ENCODE measurements at places on chromosomes 2 and 18.

- DNase-seq = no peak
Measured at GRCh38 chr2:58572731-58573130, 331.6 kb upstream of the FANCL start.

- DNase-seq = no peak
Measured at GRCh38 chr2:236120141-236120601, 48.0 kb downstream of the GBX2 start.

DNA sequence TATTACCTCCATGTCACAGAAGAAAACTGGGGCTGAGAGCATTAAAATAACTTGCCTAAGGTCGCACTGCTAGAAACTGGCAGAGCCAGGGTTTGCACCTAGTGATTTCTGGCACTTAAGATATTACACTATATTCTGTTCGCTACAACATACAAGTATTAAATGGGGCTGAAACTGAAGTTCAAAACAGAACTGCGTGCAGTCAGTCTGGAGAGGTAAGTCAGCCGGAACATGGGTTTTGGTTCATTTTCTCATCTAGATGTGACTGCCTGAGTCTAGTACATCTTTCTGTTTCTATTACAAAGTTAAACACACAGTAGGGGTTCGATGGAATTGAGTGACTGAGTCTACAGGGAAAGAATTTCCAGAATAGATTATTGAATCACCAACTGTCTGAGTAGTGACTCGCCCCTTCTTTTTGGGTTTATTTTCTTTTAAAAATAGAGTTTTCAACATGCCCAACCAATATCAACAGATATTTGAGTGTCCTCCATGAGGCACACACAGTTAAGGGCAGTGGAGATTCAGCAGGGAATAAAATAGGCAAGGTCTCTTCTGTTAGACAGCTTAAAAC lies 150.8 kb downstream of the RNF152 start:
- no peak for DNase-seq

GRCh38 chr2:11781602-11782001 lies 35.2 kb downstream of the LPIN1 start:
- no peak for DNase-seq

- no peak for DNase-seq
Measured at GRCh38 chr2:230665263-230665691, 47.4 kb upstream of the CAB39 start.

DNA sequence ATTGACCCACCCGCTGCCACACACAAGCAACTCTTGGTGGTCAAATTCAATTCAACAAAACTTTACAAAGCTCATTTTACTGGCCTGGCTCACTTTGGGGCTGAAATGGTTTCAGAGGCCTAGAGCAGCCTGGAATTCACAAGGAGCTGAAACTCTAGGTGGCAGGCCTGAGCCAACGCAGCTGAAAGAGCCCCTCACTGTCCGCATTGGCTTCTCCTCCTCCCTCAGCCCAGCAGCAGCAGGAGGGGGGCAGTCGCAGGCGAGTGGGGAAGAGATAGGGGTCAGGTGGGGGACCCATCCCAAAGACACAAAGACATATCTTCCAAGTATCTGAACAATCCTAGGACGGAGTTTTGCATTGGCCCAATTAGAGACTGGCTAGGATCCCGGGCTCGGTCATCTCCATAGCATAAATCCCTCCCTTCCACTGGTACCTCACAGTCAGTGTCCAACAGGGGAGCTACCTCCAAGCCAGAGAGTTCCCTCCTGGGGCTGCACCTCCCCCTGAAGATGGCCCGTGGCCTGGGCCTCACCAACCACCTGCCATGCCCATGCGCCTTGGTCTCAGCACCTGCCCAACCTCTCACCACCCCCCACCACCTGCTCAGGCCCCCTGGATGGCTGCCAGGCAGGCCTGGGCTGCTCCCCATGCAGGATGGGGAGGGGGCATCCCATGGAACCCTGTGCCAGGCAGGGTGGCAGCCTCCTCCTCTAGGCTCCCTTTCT lies 113.4 kb downstream of the ZBTB7C start:
- DNase-seq = peak; percentile 77

GRCh38 chr2:234611209-234611608 lies 114.3 kb upstream of the ARL4C start:
- DNase-seq = no peak

GRCh38 chr2:200090683-200091082 lies 135.3 kb downstream of the MAIP1 start:
- DNase-seq = no peak

DNA sequence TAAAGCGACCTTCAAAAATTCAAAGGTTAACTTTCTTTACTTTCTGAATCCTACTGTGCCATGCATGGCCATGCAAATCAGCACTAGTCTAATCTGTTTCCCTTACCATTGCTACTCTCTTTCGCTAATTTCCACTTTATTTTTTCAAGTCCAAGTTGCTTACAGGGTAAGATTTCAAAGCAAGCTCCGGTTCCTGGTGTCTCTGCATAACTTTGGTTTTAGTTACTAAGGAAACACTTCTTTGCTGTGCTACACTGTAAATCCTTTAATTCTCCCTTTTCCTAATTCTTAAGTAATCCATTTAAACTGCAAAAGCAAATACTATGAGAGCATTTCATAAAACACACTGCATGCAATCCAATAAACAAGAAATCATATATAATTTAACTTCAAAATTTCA lies 383.5 kb upstream of the LYPD1 start:
- no peak for DNase-seq

DNA sequence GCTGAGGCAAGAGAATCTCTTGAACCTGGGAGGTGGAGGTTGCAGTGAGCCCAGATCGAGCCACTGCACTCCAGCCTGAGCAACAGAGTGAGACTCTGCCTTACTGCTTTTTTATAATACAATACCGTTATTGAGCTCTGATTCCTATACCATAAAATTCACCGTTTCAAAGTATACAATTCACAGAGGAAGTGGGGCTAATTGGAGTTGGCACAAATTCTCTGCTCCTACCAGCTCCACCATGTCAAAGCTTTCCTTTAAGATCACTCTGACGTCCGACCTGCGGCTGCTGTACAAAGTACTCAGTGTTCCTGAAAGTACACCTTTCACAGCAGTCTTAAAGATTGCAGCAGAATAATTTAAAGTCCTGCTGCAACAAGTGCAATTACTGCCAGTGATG lies 29.6 kb upstream of the CYBRD1 start:
- no peak for DNase-seq

DNA sequence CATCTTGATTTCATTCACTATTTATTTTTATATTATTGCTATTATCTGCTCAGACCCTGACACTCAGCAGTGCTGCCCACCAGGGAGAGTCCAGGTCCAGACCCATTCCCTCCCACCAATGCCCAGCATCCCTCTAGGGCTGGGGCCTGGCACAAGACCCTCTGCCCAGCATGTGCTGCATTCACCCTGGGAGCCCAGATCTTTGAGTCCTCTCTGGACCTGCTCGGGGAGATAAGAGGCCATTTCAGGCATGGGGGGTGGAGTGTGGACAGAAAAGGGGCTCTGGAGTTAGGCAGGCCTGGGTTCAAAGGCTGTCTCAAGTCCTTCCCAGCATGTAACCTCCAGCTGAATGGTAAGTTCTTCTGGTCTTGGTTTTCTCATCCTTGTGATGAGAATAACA lies 209.6 kb downstream of the CYP26B1 start:
- DNase-seq = peak; percentile 8

- no peak for DNase-seq
Measured at GRCh38 chr2:236715491-236715961, 145.9 kb downstream of the ACKR3 start.

GRCh38 chr2:143521396-143521795 lies 392.2 kb downstream of the ARHGAP15 start:
- no peak for DNase-seq

DNA sequence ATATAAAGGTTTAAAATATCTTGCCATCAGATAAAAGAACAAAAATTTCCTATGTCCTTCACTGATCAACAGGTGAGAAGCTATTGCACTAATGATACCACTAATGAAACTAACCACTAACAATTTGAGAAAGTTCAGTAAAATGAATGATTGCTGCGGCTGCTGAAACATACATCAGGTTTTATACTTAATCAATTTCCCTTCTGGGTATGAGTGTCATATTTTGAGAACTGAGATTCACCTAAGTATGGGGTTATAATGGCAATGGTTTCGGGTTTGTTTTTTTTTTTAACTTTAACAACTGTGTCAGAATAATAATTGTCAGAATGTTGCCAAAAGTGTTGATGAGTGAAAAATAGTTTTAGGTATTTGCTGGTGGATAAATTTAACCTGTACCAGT lies 151.3 kb upstream of the SLC39A10 start:
- DNase-seq = no peak

DNA sequence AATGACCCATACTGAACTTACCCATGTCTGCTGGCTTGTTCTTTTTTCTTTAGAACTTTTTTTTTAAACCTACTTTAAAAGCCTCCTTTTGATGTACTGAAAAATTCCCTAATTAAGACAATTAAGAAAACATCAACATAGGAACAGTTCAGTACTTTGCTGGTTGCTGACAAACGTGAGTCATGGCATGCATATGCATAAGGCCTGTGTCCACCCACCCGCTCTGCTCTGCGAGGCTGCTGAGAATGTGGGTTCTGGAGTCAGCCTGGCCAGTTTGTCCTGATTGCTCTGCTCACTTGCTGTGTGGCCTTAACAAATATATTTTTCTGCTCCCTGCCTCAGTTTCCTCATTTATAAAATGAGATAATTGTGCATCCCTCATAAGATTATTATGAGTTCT lies 27.3 kb downstream of the LAMA3 start:
- peak; percentile 66 for DNase-seq

- no peak for DNase-seq
Measured at GRCh38 chr2:44510246-44510645, 148.5 kb downstream of the CAMKMT start.

GRCh38 chr18:2903006-2903405 lies 56.2 kb downstream of the EMILIN2 start:
- DNase-seq = no peak

DNA sequence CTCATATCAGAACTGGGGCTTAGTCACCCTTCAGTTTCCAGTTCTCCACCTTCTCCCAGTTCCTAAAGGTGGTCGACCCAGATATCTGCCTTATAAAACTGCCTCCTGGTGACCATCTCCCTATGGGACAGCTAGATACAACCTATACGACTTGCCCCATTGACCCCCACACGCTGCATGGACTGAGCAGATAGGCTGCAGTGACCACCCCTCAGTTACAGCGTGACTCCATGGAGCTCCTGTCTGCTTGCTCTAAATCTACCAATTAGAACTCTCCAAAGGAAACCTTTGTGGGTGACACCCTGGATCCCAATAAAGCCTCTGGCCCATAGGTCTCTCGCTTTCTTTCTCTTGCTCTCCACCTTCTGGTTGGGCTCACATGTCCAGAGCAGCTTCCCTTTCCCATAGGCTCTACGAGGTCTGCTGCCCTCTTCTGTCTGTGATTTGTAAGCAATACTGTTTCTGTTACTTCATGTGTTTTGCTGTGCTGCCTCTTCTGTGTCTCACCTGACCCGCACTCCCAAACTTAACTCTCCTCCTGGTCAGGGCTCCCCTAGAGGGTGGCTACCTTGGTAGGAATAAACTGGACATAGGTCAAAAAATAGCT lies 971.3 kb upstream of the FAM98A start:
- peak; percentile 63 for DNase-seq

DNA sequence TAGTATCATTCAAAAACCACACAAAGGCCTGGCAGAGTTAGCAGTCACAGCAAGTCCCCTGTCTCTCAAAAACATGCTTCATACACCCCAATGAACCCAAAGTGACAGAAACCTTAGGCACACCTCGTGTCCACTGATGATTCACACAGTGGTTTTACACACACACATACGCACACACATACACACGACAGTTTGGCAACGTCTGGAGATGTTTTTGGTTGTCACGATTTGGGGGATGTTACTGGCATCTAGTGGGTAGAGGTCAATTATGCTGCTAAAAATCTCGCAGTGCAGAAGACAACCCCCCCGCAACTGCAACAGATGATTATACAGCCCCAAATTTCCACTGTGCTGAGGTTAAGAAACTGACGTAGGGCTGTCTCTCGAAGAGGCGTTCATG lies 72.9 kb upstream of the PARD3B start:
- no peak for DNase-seq

DNA sequence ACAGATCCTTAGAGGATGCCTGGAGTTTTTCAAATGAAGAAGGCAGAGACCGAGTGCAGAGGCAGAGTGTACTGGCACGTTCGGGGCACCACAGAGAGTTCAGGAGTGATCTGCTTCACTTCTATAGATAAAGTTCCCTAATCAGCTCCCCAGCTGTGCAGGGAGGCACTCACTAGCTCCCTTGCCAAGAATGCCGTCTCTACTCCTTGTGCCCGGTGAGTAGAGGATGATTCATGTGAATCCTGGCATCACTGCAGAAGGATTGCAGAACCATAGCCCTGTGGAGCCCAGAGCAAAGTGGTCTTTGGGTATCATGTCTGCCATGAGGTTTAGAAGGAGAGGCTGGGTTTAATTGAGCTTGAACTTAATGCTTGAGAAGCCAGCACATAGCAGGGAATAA lies 510.1 kb upstream of the RAB6C start:
- DNase-seq = no peak

Data from H9 (cell line).